ENCODE measurements at places on chromosomes 4 and X.

DNA sequence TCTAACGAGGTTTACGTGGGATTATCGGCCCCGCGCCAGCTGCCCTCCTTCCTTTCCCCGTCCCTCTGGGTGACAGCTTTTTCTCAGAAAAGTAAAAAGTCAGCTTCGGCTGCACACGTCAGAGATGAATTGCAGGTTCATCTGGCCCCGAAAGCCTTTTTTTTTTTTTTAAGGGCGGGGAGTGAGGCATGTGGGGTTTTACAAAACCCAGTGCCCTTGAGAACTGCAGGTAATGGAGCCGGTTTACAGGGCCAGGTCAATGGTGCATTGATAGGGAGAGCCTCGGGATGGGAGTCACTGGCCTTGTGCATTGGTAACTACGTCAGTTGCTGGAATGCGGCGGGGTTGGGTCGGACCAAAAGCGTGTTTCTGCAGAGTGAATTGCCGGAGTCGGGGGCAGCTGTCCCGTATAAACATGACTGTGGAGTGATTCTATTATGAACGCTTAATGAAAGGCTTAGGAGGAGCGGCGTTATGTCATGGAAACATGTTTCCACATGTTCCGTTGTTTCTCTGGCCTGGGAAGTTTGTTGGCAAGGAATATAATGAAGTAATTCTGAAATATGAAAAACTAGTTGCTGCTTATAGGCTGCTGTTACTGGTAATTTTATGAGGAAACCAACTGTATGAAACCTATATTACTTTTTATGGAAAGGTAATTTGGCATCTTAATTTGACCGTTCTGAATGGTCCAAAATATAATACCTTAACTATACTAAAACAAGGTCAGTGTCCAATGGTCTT lies 1.1 kb downstream of the HSPA4L start:
- DNase-seq = peak; percentile 73

DNA sequence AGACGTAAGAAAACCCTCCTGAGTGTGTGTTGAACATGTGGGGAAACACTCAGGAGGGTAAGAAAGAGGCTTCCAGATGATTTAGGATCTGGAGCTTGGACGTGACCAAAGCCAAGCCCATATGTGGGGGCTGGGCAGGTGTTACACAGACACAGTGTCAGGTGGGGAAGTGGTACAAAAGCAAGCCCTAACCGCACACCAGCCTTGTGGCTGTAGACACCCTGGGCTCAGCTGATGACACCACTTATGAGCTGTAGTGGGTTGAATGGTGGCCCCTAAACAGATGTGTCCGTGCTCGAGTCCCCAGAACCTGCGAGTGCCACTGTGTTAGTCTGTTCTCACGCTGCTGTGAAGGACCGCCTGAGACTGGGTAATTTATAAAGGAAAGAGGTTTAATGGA lies 25.0 kb upstream of the NSG1 start:
- DNase-seq = no peak

DNA sequence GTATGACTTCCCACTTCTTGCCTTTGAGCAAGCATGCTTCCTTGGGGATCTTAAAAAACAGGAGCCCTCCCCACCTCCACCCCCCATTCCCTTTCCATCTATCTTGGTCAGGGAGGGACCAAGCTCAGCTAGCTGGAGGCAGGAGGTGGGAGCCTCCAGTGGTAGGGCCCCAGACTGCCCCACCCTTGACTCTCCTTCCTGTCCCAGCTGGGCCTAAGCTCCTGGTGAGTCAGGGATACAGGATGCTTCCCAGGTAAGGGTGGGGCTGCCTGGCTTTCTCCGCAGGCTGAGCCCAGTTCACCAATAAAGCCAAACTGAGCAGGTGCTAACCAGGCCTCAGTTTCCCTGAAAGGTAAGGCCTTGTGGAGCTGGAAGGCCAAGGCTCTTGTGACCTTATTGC lies 15.2 kb downstream of the EFNB1 start:
- no peak for DNase-seq

DNA sequence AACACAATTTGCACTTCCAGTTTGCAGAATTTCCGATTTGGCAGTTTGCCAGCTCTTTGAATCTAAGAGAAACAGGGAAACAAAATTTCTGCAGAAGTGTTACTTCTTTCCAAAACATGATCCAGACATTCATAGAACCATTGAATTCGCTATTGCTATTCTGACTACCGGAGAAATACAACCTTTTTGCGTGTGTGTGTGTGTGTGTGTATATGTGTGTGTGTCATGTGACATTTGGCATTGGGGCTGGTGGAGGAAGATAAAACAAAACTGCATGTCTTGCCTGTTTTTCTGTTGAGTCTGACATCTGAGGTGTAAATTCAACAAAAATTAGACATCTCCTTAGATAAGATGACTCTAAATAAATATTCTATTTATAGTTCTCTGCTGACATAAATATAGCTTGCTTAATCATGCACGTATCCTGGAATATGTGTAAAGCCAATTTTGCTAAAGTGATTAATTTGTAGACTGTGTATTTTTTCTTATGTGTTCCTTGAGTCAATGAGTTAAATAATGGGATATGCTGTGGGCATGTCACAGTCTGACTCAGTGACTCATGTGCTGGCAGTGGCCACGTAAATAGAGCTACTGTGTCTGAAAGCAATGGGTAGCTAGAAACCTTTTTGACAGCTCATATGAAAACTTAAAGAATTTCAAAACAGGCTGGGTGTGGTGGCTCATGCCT lies 98.9 kb downstream of the HPGD start:
- peak; percentile 8 for DNase-seq

GRCh38 chrX:48818098-48818497 lies 8.2 kb upstream of the ERAS start:
- DNase-seq = no peak

GRCh38 chrX:48754238-48754637 lies 7.3 kb upstream of the GLOD5 start:
- DNase-seq = no peak

- DNase-seq = peak; percentile 70
These were observed 20.4 kb downstream of the SLC25A53 start for GRCh38 chrX:104136241-104137019.

DNA sequence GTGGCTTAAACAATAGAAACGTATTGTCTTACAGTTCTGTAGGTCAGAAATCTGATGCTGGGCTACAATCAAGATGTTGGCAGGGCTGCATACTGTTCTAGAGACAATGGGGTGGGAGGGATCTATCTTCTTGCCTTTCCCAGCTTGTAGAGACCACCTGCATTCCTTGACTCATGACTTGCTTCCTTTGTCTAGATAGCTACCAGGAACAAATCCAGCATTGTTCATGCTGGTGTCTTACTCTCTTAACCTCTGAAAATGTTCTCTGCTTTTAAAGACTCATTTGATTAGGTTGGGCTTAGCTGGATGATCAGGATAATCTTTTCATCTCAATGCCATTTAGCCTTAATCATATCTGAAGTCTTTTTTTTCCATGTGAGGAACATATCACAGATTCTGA lies 169.0 kb downstream of the ZNF330 start:
- DNase-seq = no peak

GRCh38 chrX:49276671-49277534 lies 7.3 kb downstream of the PPP1R3F start:
- no peak for DNase-seq

DNA sequence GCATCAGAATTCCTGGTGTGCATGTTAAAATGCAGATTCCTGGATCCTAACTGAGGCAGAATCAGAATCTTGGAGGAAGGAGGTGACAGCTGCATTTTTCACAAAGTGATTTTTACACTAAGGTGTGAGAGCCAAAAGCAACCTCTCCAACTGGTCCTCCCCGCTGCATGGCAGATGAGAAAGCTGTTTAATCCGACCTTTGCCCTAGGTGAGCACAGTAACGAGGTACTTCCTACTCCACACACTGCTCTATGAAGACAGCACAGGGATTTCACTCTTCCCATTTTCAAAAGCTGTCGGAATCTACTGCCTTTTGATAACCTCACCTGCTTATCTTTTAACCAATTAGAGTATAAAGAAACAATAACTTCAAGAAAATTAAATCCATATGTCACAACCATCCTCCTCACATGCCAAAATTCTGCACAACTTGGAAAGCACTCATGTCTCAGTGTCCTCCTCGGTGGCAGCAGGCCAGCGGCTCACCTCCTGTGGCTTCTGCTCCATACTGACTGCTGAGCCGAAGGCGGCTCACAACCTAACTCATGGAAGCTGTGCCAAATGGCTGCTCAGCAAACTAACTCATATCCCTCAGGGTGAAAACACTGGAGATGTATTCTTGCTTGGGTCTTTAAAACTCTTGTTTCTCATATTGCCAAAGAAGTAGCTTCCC lies 3.6 kb downstream of the CASP6 start:
- DNase-seq = no peak

- no peak for DNase-seq
These were observed 36.8 kb downstream of the BOD1L1 start for GRCh38 chr4:13590766-13591165.

- no peak for DNase-seq
These were observed 286.8 kb upstream of the VCX3A start for GRCh38 chrX:6821730-6822129.

- no peak for DNase-seq
These were observed 112.1 kb downstream of the MGST2 start for GRCh38 chr4:139777757-139778156.

DNA sequence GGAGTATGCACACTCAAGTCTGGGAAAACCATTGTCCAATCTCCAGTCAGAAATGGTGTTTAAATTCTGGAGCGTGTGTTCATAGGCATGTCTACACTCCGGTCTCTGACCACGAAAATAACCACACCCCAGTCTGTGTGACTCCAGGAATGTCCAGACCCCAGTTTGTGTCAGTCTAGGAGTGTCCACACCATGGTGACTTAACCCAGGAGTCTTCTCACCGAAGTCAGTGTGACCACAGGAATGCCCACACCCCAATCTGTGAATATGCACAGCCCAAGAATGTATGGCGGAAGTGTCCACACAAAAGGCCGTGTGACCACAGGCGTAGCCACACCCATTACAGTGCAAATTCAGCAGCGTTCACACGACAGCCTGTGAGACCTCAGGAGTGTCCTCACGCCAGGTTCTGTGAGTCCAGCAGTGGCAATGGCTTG lies 11.4 kb downstream of the FTSJ1 start:
- DNase-seq = no peak

GRCh38 chr4:52019936-52020657 lies at the start of gene LRRC66:
LRRC66 (minus strand) TSS chr4:52020363; CDS start chr4:52017613, 2,750 bp downstream.
- no peak for DNase-seq

DNA sequence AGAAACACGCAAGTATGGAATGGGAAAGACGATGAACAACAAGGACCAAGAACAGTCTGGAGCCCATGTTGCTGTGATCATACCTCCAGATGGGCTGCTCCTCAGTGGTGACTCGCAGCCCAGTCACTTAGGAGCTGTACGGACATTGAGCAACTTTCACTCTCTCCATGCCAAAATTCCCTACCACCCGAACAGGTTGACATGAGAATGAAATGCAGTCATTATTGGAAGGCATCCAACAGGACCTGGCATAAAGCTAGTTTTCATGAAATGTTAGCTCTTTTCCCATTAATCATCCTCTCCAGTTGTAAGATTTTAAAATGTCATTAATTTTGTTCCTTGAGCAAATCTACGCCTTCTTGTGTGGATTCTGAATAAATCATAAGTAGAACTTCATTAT lies 82.7 kb upstream of the GPM6B start:
- DNase-seq = peak; percentile 15

DNA sequence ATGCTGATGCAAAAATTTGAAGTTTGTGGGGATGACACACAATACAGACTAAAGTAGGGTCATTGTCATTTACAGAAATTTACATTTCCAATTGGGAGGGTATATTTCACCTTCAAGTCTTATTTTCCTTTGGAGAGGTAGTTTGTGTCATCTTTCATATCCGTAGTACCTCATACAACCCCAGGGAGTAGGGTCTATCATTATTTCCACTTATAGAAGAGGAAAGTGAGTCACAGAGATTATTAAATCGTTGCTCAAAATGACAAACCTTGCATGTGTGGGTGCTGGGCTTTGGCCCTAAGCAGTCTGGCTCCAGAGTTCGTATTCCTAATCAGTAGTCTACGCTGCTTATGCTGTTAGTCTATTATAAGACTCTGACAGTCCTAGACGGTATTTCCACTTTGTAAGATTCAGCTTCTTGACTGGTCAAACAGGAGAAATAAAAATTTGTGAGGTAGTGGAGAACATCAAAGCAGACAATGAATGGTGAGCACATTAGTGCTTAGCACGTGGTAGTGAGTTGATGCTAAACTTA lies 516.5 kb downstream of the PCDH7 start:
- DNase-seq = no peak

DNA sequence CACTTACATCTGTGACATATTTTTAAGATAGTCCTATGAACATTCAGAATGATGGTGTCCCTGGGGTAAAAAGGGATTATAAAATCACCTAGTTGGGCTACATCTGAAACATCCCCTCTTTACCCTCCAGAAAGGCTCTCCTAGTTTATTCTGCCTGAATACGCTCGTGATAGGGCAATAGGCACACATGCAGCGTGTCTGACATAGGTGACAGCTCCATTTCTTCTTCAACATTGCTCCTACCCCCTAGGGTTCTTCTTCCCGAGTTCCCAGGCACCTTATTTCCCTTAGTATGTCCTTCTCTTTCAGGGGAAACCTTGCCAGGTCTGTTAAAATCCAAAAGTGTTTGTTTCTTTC lies 27.1 kb upstream of the CFAP299 start:
- DNase-seq = no peak

DNA sequence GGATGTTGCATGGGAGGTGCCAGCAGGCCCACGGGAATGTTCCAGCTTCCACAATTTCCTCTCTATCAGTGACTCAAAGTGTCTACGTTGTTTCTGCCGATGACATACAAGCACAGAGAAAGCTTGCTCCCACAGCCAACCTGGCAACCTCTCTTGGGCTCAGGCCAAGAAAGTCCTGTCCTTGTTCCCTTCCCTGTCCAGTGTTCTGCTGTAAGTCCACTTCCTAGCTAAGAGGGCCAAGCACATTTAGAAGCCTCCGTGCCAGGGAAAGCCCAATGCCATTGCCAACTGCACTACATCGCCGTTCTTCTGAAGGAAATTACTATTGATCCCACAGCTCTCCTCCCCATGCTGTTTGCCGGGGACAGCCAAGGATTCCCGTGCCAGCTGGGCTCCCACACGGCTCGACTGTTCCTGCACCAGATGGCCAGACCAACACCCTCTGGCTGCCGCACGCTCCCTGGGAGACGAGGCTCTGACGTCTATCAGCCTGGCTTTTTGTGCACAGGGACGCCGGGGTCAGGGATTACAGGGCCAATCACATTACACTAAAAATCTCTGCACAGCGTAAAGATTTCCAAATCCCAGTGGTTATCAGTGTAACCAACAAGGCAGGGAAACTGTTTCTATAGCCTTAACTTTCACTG lies 284.0 kb downstream of the BCOR start:
- DNase-seq = peak; percentile 69

GRCh38 chrX:38382663-38383062 lies 30.3 kb downstream of the OTC start:
- DNase-seq = no peak

DNA sequence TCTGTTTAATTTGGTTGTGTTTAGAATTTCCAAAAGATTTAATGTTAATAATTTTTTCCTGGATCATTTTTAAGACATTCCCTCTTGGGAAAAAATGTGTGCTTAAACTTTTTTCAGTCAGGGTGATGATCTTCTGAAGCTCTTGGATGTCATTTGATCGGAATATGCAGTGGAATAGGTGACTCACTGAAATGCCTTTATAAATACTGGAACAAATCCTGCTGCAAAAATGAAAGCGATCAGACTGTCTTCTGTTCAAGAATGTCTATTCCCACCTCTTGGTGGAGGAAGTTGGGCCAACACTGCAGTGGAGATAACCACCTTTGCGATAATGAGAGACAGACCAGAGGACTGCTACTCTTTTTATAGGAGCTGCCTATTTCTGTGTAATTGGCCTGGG lies 46.7 kb downstream of the LARP1B start:
- no peak for DNase-seq

GRCh38 chrX:40968180-40968579 lies 117.1 kb upstream of the USP9X start:
- no peak for DNase-seq

- no peak for DNase-seq
These were observed 62.7 kb downstream of the SLC9A6 start for GRCh38 chrX:136047969-136048368.

Measured in prostate gland (tissue), 2 donors.